ENCODE measurements at places on chromosomes 12 and 14.

GRCh38 chr12:1911598-1912575, 6.6 kb downstream of the CACNA2D4 start:
- DNase-seq = no peak

DNA sequence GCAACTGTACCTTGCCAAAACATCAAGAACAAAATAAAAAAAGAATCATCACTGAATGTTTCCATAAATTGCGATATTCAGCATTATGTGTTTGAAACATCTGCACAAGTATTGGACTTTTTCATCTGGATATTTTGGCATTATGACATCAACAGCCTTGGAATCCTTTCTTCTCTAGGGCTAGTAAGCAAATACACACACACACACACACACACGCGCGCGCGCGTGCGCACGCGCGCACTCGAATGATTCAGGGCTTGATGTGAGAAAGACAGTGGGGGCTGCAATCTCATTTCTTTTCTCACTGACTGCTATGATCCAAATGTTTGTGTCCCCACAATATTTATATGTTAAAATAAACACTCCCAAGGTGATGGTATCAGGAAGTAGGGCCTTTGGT, 90.0 kb upstream of the SLC38A4 start:
- no peak for DNase-seq

DNA sequence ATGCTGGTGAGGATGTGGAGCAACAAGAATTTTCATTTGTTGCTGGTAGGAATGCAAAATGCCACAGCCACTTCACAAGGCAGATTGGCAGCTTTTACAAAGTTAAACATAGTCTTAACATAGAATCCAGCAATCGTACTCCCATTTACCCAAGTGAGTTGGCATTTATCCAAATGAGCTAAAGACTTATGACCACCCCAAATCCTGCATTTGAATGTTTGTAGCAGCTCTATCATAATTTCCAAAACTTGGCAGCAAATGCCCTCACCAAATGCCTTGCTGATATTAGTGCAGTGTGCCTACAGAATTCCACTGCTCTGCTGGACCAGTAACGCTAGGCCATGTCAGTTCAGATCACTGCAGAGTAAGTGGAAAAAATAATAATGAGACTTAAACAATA, 120.7 kb upstream of the AMIGO2 start:
- DNase-seq = no peak

- no peak for DNase-seq
Observed at GRCh38 chr12:104056419-104056972, 6.5 kb upstream of the GLT8D2 start.

DNA sequence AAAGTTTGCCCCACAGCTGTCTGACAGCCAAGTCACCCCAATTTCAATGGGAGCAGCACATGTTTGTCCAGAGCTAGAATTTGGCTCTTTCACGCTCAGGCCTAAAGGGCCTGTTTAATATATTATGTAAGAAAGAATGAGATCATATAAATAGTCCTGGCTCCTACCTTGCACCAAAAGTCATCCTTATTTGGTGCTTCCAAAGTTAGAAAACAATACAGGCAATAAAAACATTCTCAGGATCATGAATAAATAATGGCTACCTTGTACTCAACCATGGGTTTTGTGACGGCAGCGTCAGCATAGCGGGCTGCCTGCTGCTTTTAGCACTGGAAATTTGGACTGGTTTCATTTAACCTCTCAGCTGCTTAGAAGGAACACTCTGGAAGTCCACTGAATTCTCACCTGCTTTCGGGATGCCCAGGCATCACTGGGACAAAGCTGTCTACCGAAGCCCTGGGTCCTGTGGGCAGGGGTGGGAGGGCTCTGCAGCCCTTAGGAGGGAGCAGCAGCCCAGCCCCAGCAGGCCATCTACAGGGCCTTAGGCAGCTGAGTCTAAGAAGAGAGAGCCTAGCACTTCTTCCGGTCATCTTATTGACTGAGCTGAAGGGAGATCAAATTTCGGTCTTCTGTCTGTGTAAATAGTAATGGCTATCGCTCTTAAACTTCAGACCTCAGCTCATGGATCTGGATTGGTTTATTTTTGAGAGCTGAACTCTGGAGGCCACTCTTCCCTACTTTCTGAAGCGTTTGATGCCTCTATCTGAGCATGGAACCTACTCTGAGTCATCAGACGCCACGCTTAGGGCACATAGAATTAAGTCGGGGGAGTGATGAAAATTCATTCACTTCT, 106.5 kb downstream of the SAMD4A start:
- DNase-seq = no peak

- DNase-seq = no peak
Observed at GRCh38 chr14:64992328-64992885, 5.7 kb downstream of the FNTB start.

DNA sequence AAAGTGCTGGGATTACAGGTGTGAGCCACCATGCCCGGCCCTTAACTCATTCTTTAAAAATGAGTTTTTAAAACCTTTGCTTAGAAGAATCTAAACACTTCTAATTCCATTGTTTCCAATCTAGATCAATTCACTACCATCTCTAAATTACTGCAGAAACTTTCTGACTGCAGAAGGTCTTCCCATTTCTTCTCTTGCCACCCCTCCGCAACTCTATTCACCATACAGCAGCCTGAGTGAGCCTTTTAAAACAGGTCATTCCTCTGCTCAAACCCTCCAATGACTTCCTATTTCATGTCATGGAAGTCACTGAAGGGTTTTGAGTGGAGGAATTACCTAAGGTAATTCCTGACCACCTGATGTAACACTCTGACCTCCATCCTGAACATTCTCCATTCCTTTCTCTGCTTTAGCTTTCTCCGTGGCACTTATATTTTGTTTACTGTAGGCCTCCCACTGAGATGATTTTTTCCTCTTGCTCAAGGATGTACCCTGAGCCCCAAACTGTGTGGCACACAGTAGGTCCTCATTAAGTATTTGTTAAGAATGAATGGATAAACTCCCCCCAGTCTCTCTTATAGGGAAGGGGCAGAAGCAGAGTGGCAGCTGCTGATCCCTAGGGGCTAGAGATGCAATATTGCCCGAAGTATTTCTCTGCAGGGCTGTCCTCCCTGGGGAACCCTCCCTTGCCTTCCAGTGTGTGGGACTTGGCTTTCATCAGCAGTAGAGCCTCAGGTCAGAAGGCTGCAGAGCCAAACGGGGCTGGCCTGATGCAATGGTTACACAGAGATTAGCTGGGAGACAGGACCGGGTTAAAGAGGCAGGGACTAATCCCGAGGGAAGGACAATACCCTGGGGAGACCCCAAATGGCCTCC, 1.2 kb downstream of the DDIT3 start:
- no peak for DNase-seq

- DNase-seq = no peak
Observed at GRCh38 chr12:104578453-104578852, 121.7 kb downstream of the CHST11 start.

DNA sequence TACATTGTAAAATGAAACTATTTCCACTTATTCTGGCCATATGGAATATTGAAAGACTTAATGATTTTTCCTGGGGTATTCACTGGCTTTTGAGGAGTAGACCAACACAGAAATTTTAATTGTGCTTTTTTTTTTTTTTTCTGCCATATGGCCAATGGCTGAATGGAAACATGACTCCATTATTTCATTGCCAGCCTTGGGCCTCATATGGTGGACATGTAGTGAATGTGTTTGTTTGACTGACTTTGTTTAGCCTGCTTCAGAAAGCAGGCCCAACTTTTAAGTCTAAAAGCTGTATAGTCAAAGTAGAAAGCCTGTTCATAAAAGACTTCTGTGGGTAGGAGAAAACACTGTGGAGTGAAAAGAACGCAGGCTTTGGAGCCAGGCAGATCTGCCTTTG, 2.4 kb downstream of the GNG2 start:
- DNase-seq = no peak

DNA sequence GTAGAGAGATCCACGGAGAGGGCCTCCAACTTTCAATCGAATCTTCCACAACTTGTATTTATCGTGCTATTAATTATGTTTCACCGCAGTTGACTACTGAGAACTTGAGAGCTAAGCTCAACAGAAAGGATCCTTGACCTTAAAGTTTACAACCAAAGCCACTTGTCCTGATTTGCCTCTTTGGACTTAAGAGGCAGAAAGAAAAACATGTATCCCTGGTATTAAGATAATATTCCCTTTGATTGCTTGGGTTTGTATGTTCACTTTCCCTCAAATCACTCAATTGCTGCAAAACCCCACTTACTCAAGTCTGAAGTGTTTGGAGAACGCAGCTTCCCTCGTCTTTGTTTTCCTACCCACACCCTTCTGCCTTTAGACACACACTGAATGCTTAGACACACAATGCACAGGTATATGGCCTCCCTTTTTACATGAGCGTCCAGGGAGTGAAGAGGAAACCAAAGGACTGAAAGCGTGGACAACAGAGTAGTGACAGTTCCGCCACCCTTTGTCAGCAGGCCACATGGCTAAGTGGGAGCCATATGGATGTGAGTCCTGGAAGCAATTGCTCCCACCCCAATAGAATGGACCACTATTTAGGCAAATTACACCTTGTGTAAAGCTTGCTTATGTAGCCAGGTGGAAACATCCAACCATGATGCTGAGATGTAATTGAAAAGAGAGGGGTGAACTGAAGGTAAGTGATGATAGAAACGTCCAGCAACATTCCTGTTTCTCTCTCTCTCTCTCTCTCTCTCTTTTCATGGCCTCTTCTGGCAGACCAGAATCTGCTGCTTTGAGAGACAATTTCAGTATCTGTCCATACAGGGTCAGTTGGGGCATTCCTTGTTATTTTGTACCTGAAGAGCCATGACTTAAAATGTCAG, 1.4 kb upstream of the PKP2 start:
- no peak for DNase-seq

GRCh38 chr12:60180298-60180697, 584.5 kb downstream of the SLC16A7 start:
- no peak for DNase-seq

DNA sequence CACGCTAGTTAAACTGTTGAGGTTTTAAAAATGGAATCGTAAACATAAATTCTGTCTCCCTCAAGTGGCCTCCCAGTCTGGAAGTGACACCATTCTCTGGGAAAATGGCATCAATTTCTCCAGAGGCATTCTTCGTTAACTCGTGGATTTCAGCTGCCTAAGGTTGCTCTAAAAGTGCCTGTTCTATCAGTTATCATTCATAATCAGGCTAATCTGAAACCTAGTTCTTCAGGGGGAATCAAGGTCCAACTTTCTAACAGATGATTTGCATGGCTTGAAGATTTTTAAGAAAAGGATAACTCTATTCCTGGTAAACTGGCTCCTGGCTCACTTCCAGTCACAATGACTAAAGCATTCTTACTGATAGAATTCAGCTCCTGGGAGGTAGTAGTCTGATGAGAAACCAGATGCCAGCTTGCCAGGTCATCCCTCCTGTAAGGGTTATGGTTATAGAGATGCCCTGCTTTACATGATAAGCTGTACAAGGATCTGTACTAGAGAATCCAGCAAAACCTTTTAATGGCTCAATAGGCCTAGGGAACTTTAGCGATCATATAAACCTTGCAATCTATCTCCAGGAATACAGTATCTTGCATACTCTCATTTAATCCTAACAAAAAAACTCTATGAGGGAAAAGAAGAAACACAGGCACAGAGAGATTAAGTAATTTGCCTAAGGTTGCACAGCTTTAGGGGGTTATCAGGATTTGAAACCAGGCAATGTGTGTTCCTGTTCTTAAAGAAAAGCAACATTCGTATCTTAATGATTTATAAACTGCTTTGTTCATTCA, 1.5 kb downstream of the L3HYPDH start:
- DNase-seq = no peak

DNA sequence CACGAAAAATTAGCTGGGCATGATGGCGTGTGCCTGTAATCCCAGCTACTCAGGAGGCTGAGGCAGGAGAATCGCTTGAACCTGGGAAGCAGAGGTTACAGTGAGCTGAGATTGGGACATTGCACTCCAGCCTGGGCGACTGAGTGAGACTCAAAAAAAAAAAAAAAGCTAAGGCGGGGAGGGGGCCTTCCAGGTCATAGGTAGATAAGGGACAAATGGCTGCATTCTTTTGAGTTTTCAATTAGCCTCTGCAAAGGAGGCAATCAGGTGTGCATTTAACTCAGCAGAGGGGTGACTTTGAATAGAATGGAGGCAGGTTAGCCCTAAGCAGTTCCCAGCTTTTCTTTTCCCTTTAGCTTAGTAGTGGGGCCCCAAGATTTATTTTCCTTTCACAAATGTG, 743 bp upstream of the AACS start:
- no peak for DNase-seq
